Endodermal cell (in vitro differentiated cells): ENCODE measurements at places on chromosomes 12 and 14. TPM values are rescaled to one million over a fixed set of nuclear protein-coding genes. Genes with fewer than 3 reads are reported as not detected.
A peak's percentile ranks its signal among the peaks of the same experiment; 100 is the strongest.

GRCh38 chr14:95380350-95381042, 60.8 kb upstream of the CLMN start:
- DNase-seq: no peak

GRCh38 chr12:100566887-100567637, 6.4 kb upstream of the GAS2L3 start:
- DNase-seq: no peak

DNA sequence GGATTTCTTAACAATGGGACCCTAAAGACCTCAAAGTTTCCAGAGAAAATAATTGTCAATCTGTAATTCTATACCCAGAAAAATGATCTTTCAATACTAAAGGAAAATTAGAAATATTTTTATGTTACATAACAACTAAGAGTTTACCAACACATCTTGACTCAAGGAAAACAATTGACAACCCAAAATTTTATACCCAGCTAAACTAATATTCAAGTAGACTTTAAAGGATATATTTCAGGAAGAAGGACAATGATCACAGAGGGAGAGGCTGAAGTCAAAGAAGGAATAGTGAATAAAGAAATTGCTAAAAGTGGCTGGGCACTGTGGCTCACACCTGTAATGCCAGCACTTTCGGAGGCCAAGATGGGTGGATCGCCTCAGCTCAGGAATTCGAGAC, 12.6 kb upstream of the PLD4 start:
- DNase-seq: no peak

- peak; percentile 79 for DNase-seq
These were observed 139.7 kb downstream of the PRIMA1 start for GRCh38 chr14:93648440-93649168.

- peak; percentile 92 for DNase-seq
These were observed 236.0 kb downstream of the BCL11B start for GRCh38 chr14:99035712-99036610.

GRCh38 chr14:68020999-68021663, 201.6 kb downstream of the RAD51B start:
- DNase-seq: no peak

DNA sequence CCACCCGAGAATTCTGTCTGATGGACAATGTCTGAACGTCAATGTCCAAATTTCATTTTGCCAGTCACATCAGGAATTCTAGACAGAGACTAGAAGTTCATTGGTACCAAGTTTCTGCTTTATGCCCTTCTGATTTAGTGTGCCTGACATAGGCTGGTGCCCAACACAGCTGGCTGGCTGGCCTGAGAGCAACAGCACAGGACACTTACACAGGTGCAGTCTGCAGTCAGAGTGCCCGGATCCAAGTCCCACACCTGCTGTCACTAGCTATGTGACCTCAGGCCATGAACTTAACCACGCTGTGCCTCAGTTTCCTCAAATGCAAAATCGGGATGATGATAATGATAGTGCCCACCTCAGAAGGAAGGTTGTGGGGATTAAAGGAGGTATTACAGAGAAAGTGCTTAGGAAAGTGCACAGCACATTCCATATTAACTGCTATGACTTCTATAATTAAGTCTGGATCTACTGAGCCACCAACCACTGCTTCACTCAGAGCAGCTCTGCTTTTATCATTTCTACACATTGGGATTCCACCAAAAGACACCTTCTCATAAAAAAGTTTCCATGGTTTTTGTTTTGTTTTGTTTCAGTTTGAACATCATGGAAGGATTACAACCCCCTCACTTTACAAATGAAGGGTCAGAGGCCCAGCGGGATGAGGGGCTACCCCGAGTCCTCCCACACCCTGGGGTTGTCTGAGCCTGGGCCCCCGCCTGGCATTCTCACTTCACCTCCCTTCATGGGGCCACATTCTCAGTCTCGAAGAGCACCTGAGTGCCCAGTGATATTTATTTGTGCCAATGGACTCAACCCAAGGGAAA, 168.8 kb upstream of the BCL2L14 start:
- DNase-seq: no peak

Gene OR10AD1
- total RNA-seq: not detected in 3 replicates

Gene MMP17
- 7.4 and 12.0 TPM in 2 replicates for total RNA-seq

Gene KCNJ8
- total RNA-seq: 0.73 to 2.9 TPM (median 2.7 TPM) in 3 replicates

Gene KCNC2
- total RNA-seq: not detected in 3 replicates
